ENCODE measurements at places on chromosomes 5 and 9.

DNA sequence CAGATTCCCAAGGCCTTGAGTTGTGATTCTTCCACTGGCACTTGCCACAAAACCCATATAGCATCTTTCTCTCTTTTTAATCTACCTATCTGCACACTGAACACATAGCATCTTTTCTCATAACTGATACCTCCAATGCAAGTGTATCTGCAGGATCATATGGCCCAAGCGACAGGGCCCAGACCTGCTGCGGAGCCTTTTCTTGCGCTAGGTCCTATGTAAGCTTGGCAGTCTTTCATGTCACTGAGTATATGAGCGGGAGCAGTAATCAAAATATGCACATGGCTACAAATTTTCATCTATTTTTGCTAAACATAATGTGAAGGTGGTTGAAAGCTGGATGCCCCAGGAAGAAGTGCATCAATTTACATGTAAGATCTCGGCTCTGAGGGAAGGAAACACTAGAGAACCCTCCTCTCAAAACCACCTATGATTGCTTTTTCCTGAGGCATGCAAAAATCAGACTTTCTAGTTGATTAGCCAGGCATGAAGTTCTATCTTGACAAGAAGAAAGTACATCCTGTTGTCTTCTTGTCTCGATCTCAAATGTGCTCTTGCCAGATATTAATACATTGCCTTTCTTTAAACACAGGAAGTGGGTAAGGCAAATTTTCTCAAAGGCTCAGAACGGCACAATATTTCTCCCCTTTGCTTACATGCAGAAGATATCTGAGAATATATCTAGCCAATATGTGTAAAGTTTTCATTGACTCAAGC is 26.9 kb upstream of the CEMIP2 start:
- peak; percentile 57 for DNase-seq

DNA sequence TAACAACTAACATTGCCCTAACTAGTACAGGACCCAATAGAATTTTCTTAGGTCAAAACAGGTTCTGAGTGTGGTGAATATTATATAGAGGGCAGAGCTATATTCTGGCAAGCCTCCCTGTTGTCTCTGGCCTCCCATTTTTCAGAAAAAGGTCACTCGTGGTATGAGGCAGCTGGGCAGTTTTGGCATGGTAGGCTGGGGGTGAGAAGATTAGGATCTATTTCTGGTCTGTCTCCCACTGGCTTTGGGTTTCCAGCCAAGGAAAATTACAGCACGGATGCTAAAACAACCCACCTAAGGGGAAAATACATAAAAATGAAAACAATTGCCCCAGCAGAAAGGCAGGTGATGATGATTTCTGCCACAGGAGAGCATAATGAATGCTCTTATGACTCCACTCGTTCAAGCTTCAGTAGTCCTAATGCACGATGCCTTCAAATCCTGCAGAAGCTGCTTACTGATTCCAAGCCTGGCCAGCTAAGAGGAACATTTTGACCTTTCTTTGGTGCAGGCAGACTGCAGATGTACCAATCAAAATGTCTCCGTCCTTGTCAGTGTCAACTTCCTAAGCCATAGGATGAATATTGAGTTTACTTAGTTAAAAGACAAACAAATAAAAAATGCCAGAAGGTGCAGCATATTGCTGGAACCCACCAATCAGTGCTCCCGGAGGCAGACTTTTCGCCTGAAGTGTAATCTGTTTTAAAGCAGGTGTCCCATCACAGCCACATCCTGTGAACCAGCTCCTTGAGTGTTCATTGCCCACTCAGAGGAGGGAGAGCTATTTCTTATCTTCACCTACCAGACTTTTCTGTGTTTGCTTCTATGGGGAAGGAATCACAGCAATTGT is 435.4 kb downstream of the ZSWIM6 start:
- no peak for DNase-seq

DNA sequence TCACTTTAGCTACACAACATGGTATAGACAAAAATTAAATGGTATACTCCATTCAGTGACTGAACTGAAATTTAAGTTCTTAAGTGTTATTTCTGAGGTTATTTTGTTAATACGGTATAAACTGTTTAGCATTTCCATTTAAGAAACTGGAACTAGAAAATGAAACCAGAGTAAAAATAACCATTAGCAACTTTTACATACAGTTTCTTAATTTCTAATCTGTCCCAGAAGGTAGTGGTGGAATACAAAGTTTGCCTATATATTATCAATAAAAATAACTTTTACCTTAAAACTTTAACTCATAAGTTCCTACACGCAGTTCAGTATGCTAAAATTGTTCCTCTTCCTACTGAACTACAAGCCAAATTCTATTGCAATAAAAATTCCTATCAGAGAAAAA is 10.3 kb downstream of the GOLPH3 start:
- DNase-seq: no peak

- DNase-seq: no peak
Observed at GRCh38 chr5:33854733-33855151, 37.0 kb downstream of the ADAMTS12 start.

DNA sequence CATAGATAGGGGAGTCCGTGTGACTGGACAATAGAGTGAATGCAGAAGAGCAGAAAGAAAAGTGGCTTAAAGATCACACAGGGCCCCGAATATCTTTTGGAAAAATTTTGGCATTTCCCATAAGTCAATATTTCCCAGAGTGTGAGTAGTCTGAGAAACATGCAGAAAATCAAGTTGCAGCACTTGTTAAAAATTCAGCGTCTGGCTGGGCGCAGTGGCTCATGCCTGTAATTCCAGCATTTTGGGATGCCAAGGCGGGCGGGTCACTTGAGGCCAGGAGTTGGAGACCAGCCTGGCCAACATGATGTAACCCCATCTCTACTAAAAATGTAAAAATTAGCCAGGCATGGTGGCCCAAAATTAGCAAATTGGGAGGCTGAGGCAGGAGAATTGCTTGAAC is 227.0 kb downstream of the DRD1 start:
- no peak for DNase-seq

GRCh38 chr5:141477815-141478214 is 2.0 kb downstream of the PCDHGC3 start:
- DNase-seq: no peak

DNA sequence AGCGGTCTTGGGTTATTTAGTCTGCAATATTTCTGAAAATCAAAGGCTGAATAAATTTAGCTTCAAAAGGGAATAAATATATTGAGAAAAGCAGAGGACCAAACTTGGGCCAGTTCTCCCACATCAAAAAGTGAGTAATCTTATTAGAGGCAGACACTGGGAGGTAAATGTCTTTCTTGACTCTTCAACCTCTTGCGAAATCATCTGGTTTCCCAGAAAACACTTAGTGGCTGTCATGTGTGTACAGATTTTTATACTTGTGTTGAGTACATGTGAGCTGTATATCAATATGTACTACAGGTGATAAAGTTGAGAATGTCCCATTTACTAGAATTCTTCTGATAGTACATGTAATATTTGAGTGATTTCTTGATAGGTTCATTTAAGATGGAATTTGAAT is 454.9 kb downstream of the PRR16 start:
- no peak for DNase-seq

DNA sequence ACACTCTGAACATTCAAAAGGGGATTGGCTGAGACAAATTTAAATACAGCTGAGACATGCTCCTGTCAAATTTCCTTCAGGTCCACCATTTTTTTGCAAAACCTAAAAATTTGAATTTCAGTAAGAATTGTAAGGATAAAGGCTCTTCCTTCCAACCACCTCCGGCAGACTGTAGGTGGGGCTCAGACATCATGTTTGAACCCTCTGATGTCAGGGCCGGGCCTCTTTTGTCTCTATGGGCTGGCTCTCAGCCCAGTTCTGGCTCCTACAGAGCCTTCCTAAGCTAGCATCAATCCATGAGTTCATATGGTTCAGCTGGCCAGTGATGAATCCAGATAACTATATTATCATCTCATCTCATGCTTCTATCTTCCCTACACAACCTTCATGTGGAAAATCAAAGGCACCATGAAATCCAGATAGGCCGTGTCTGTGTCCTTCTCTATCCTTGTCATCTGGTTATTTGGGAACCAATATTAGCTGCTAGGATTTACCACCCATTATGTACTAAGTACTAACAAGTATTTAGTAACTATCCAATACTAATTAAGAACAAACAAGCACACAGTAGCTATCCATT is 44.2 kb downstream of the NIPSNAP3B start:
- DNase-seq: no peak

GRCh38 chr9:113444736-113445135 is 18.8 kb upstream of the RGS3 start:
- DNase-seq: no peak

DNA sequence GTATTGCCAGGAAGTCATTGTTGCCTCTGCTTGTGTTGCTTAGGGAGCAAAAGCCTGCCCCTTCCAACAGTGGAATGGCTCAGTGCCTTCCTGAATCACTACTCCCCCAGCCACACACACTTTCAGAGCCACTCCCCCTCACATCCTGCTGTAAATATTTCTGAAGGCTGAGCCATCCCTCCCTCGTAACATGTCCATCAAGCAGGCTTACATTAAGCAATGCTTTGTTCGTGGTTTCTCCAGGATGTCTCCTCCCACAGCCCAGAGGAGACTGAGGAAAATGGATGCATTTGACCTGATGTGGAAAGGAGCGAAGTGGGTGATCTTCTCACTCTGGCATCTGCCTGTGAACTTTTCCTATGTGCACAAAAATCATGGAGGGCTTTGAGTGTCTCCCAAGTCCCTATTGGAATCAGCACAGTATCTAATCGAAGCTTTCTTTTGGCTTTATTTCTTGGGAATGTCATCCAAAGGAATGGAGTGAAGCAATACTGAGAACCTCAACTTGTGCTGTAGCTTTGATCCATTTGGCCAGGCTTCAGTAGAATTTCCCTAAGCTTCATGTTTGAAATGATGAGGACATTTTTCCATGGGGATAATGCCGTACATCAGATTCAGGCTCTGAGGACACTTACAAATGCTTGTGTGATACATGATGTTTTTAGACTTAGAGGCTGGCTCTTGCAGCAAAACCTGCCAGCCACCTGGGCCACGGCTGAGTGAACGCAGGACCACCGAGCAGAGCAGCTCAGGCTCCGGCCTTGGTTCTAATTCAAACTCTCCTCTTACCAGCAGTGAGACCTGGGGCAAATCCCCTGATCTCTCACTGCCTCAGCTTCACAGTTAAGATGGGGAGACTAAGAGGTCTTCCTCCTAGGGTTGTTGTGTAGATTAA is 389.1 kb downstream of the ENC1 start:
- DNase-seq: no peak

DNA sequence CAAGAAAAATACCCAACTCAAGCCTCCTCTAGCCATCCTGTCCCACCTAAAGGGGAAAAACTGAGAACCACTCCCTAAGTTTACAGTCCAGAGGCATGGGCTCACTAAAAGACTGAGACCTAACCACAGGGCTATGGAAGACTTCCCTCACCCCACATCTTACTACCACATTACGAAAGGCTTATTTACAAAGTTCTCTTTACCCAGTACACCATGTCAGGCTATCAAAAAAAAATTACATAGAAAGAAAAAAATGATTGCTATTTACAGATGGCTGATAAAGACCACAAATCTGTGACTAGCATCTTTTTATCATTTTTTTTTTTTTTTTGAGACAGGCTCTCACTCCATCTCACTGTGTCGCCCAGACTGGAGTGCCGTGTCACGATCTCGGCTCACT is 69.7 kb upstream of the TNPO1 start:
- DNase-seq: no peak

GRCh38 chr5:84642795-84643194 is 258.1 kb upstream of the EDIL3 start:
- DNase-seq: no peak

- DNase-seq: no peak
Observed at GRCh38 chr9:105964156-105964555, 269.8 kb downstream of the TMEM38B start.

- no peak for DNase-seq
Observed at GRCh38 chr5:60161340-60161934, 267.9 kb upstream of the PDE4D start.

- no peak for DNase-seq
Observed at GRCh38 chr5:74432721-74433120, 207.8 kb downstream of the ENC1 start.

DNA sequence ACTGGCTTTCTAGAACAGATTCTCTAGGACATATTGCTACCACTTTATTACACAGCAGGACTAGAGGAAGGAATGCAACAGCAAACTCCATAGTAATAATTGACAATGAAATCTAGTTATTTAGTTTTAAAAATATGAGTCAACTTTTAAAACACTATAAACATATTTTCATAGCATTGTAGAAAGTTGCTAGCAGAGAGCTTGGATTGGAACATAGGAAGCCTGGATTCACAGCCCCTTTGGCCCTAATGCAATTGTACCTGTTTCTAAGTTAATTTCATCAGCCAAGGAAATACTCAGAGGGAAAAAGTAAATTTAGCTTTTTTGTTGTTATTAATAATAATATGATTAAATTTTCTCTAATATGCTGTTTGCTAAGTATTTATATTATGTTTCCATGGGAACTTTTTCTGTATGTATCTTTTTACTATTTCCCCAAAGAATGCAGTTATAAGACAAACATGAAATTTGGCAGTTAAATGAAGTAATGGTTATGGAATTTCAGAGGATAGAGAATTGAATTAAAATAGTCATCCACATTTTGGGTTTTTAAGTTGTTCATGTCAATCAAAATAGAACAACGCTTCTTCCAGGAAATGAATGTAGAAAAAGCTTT is 45.6 kb downstream of the VCAN start:
- no peak for DNase-seq

DNA sequence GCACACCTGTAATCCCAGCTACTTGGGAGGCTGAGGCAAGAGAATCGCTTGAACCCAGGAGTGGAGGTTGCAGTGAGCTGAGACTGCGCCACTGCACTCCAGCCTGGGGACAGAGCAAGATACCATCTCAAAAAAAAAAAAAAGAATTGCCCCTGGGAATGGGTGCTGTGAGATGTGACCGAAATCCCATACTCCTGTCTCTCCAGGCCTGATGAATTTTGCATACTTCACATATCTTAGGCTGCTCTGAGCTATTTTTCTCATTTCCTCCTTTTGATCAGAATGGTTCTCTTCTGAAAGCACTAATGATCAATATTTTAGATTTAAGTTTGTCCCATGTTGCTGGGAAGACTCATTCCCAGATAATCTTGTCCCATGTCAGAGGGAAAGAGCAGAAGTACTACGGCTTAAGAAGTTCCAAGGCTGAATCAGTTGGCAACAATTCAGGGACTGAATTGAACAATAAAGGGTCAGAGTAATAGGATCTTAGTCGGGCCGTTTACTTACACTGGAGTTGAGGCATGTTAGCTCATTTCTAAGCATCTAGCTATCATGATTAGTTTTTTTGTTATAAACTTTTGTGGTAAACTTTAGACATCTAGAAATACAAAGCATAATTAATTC is 44.2 kb upstream of the TENT2 start:
- no peak for DNase-seq

- DNase-seq: no peak
Observed at GRCh38 chr5:125950012-125950615, 473.1 kb upstream of the GRAMD2B start.

GRCh38 chr5:38871790-38872551 is 26.2 kb downstream of the OSMR start:
- no peak for DNase-seq

GRCh38 chr5:159663986-159664385 is 252.3 kb upstream of the ADRA1B start:
- DNase-seq: no peak

GRCh38 chr5:61631438-61631941 is 299.4 kb downstream of the ZSWIM6 start:
- DNase-seq: no peak

GRCh38 chr5:168443950-168444700 is 42.1 kb upstream of the RARS1 start:
- no peak for DNase-seq

- no peak for DNase-seq
Observed at GRCh38 chr9:112925058-112925641, 34.5 kb upstream of the SLC46A2 start.
